HS-27A (cell line): ENCODE measurements at places on chromosomes 1 and 21.

DNA sequence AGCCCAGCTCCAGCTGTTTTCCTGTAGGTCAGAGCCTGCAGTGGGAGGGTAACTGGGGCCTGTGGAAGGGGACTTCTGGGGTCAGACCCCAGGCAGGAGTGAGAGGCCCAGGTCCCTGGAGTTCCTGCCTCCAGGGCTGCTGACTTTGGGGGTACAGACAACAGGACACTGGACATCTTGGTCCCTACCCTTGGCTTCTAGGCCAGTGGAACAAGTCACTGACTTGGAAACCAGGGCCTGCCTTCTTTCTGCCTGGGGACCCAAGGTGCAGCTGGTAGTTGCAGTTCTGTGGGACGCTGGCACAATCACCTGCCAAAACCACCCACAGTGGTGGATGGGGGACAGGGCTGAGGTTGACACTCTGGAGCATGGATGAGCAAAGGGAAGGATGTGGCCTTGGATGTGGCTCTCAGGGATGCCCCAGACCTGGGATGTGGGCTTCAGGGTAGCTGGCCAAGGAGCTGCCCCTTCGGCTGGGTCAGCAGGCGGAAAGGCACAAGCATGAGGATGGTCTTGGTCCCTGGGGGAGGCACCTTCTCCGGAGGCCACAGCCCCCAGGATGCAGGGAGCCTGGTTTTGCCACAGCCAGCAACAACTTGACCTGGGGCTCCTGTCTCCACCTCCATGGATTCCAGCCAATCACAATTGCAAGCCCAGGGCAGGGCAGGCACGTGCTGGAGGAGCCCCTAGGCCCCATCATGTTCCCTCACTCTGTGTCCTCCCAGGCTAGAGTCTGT, 5.8 kb downstream of the JMJD4 start:
- no peak for DNase-seq

- no peak for DNase-seq
Measured at GRCh38 chr21:15441060-15441493, 288.7 kb upstream of the USP25 start.

DNA sequence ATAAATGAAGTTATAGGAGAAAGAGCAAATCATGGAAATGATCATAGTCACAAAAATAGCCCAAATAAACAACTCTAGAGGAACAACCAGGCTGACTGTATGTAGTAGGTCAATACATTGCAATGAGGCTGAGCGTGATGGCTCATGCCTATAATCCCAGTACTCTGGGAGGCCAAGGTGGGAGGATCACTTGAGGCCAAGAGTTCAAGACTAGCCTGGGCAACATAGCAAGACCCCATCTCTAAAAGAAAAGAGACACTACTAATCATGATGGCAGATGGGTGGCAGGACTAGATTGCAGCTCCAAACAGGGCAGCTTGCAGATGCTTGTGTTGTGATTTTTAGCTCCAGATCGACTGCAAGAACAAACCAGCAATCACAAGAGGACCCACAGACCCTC, 27.6 kb downstream of the NDC1 start:
- no peak for DNase-seq

- no peak for DNase-seq
Measured at GRCh38 chr1:8249838-8250237, 68.1 kb upstream of the SLC45A1 start.

DNA sequence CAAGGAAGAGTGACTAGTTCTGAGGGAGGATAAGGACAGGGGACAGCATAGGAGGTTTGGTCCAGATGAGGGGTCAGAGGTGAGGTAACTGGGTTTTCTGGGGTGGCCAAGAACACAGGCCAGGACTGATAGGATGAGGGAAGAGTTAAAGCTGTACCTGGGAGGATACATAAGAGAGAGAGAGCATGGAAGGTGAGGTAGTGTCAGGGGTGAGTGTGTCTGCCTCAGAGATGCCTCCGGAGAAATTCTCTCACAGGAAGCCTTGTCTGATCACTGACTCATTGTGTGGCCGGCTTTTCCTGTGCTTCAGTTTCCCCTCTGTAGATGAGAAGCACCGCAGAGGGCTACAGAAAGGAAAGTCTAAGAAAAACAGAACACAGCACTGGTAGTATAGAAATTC, 40.2 kb downstream of the FASLG start:
- no peak for DNase-seq
